ENCODE measurements at places on chromosomes 7 and 10.

GRCh38 chr7:81534446-81534845, 235.4 kb downstream of the HGF start:
- no peak overlapping the region for H3K27ac ChIP-seq
- DNase-seq = no peak
- no peaks in the 10 kb centered on the region for H3K27me3 ChIP-seq
- H3K36me3 ChIP-seq = no peaks in the 10 kb centered on the region

DNA sequence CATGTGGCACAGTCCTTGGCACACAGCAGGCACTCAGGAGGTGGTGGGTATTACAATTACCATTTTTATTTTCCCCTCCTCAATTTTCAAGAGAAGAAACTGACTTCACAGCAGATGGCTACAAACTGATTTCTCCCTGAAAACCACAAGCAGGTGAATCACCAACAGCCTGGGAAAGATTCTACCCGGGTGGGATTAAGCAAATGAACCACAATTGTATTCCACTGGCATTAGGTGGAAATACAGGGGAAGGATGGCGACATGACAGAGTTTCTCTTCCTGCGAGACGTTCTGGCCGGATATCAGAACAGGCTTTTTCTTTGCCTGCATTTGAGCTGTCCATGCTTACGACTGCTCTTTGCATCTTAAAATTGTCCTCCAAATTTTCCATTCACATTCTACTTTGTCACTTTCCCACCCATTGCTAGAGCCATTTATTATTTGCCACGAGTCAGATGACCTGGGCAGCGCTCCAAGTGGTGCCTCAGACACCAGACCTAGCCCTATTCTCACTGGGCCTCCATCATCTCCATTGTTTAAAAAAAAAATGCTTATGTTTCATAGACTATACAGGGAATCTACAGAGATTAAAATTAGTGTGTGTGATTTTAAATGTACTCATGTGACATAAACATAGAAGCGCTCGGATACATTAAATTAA, 4.6 kb downstream of the DENND11 start:
- no peak overlapping the region for H3K27ac ChIP-seq
- H3K4me3 ChIP-seq = no peak overlapping the region
- no peak for DNase-seq

DNA sequence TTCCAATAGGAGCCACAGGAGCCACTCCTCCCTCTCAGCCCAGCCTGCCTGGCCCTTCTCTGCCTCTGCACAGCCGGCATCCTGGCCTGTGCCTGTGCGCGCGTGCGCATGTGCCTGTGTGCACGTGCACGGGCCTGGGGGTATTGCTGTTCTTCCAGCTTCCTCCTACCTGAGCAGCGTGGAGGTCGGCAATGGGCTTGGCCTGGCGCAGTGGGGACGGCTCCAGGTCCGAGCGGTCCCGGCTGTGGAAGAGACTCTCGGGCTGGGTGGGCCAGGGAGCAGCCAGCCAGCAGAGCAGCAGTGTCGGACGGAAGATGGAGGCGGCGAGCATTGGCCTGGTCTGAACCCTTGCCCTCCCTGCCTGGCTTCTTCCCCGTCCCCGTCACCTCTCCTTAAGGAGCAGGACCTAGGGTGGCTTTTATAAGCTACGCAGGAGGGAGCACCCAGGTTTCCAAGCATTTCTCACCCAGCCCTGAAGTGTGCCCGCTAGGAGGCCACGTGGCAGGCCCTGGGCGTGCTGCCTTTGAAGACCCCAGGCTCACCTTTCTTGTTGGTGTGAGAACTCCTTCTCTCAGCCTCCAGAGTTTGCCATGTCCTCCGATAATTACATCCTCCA, at the start of gene MMP21:
MMP21 (minus strand) TSS at position 331 of the 616 bp plus-strand sequence; CDS start at position 331, 0 bp downstream.
- no peak within 1 kb of the TSS for H3K27ac ChIP-seq
- H3K36me3 ChIP-seq = no peaks in the 10 kb centered on the region
- no peaks in the 10 kb centered on the region for H3K27me3 ChIP-seq
- no peaks in the 10 kb centered on the region for H3K4me1 ChIP-seq
- no peak for DNase-seq

- no peak overlapping the region for H3K4me3 ChIP-seq
- peak overlapping the region; percentile 90 for H3K27ac ChIP-seq
- H3K4me1 ChIP-seq = peaks cover 13% of the 10 kb centered on the region
These were observed 455.7 kb upstream of the KLF6 start for GRCh38 chr10:4240608-4241197.

GRCh38 chr10:31770307-31770902, 158.2 kb downstream of the ARHGAP12 start:
- H3K4me1 ChIP-seq = peaks cover 12% of the 10 kb centered on the region
- peak; percentile 52 for DNase-seq
- H3K4me3 ChIP-seq = no peak overlapping the region
- no peaks in the 10 kb centered on the region for H3K36me3 ChIP-seq

GRCh38 chr10:101120884-101121653, 10.0 kb upstream of the TLX1 start:
- H3K27me3 ChIP-seq = peaks cover 83% of the 10 kb centered on the region
- no peak overlapping the region for H3K27ac ChIP-seq
- DNase-seq = peak; percentile 44
- H3K4me1 ChIP-seq = peaks cover 14% of the 10 kb centered on the region

- no peak overlapping the region for H3K4me3 ChIP-seq
- H3K4me1 ChIP-seq = no peaks in the 10 kb centered on the region
- no peaks in the 10 kb centered on the region for H3K36me3 ChIP-seq
- no peak overlapping the region for H3K27ac ChIP-seq
- no peaks in the 10 kb centered on the region for H3K27me3 ChIP-seq
These were observed 2.5 kb downstream of the MCM10 start for GRCh38 chr10:13163859-13164258.

DNA sequence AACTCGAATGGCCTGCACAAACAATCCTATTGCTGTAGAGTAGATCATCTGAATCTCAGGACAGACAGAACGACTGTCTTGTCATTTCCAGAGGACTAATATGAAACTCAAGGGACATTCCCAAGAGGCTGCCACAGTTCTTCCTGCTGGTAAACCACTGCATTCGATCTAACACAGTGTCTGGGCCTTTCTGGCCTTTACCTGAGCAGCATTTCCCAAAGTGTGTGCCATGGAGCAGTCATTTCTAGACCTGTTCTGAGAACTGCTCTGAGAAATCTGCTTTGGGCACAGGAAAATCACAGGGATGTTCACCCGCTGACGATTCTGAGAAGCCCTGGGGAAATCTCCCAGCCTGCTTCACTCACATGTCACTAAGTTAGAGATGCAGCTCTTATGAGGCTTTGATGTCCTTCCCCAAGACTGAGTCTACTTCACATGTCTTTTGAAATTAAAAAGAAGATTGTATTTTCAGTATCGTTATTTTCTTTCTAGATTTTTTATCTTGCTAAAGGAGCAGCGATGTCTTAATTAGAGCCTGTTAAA, 18.4 kb downstream of the GPNMB start:
- no peaks in the 10 kb centered on the region for H3K36me3 ChIP-seq
- no peak for DNase-seq
- no peak overlapping the region for H3K4me3 ChIP-seq
- H3K27me3 ChIP-seq = no peaks in the 10 kb centered on the region

- DNase-seq = peak; percentile 87
- H3K27ac ChIP-seq = no peak overlapping the region
- no peaks in the 10 kb centered on the region for H3K27me3 ChIP-seq
- H3K36me3 ChIP-seq = no peaks in the 10 kb centered on the region
- H3K4me1 ChIP-seq = no peaks in the 10 kb centered on the region
- H3K4me3 ChIP-seq = no peak overlapping the region
These were observed 14.7 kb upstream of the NXPH1 start for GRCh38 chr7:8418629-8419245.

DNA sequence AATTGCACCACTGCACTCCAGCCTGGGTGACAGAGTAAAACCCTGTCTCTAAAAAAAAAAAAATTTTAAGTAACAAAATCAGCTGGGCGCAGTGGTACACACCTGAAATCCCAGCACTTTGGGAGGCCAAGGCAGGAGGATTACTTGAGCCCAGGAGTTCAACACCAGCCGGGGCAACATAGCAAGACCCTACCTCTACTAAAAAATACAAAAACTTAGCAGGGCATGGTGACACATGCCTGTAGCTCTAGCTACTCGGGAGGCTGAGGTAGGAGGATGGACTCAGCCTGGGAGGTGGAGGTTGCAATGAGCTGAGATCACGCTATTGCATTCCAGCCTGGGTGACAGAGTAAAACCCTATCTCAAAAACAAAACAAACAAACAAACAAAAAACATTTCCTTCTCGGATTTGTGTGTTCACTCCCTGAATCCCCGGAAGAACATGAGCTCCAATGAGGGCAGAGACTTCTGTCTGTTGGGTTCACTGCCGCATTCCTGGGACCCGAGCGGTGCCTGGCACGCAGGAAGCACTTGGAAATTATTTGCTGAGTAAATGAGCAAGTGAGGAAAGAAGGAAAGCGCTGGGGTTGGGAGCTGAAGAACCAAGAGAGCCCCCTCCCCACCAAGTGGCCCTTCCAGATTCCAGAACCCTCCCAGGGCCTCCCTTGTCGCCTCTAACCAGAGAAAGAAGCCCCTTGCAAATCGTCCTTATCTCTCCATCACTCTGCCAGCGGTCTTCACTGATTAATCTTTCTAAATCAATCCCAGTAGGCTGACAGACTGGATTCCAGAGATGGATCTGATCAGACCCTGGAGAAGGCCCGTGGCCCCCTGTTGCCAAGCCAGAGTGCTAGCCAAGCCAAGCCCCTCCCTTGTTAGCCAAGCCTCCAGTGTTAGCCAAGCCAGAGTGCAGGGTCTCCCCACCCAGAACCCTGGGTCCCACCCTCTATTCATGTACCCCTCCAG, 6.2 kb downstream of the TNRC18 start:
- peaks cover 24% of the 10 kb centered on the region for H3K4me1 ChIP-seq
- peak; percentile 79 for DNase-seq
- H3K27me3 ChIP-seq = no peaks in the 10 kb centered on the region
- H3K27ac ChIP-seq = peak overlapping the region; percentile 100

GRCh38 chr10:103916876-103917275, 1.1 kb downstream of the STN1 start:
- H3K4me1 ChIP-seq = peaks cover 27% of the 10 kb centered on the region
- peak overlapping the region; percentile 90 for H3K4me3 ChIP-seq
- peak overlapping the region; percentile 98 for H3K27ac ChIP-seq
- no peaks in the 10 kb centered on the region for H3K27me3 ChIP-seq
- no peaks in the 10 kb centered on the region for H3K36me3 ChIP-seq

DNA sequence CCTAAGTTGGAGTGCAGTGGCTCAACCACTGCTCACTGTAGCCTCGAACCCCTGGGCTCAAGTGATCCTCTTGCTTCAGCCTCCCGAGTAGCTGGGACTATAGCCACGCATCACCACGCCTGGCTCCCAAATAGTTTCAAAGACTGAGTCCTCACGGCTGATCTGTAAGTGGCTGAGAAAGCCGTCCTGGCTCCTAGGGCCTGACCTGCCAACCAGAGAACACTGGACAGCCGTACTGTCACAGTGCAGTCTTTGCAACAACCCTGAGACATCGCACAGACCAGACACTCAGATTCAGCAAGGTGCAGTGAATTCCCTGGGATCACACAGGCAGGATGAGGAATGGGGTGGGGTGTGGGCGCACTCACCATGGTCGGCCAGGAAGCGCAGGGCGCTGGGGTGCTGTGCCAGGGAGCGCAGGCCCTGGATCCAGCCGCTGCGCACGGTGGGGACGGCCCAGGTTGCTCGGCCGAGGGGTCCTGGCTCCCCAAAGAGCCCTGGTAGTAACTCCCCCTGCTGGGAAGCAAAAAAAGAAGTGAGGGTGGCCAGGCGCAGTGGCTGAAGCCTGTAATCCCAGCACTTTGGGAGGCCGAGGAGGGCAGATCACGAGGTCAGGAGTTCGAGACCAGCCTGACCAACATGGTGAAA, 10.7 kb downstream of the BRAT1 start:
- no peaks in the 10 kb centered on the region for H3K27me3 ChIP-seq
- H3K36me3 ChIP-seq = no peaks in the 10 kb centered on the region
- H3K4me1 ChIP-seq = no peaks in the 10 kb centered on the region
- no peak overlapping the region for H3K27ac ChIP-seq

DNA sequence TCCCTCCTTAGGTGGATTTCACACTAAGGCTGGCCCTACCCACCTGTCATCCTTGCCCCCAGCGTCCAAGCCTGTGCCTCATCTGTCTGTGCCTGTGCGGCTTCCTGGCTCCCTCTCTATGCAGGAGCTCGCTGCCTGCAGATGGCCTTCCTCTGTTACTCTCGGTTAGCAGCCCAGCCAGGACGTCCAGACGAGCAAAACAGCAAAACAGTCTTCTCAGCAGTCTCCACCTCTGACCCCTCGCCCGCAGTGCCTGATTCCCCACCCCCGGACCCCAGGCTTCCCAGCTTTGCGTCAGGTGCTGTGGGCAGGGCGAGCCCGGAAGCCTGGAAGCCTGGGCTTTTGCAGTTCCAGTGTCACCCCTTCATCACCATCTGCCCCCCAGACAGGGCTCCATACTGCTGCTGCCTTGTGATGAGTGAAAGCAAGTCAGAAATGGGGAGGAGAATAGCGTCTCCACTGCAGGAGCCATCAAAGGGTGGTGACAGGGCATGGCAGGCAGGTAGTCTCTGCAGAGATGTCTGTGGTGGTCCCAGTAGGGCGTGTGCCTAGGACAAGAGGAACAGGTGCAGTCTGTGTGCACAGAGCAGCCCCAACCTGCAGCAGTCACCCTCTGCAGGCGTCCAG, 88.5 kb downstream of the ADCY1 start:
- H3K4me3 ChIP-seq = no peak overlapping the region
- H3K27ac ChIP-seq = no peak overlapping the region
- H3K4me1 ChIP-seq = no peaks in the 10 kb centered on the region

- no peak for DNase-seq
- H3K36me3 ChIP-seq = no peaks in the 10 kb centered on the region
- no peak overlapping the region for H3K4me3 ChIP-seq
- no peaks in the 10 kb centered on the region for H3K4me1 ChIP-seq
These were observed 52.7 kb downstream of the SRPK2 start for GRCh38 chr7:105336009-105336408.

DNA sequence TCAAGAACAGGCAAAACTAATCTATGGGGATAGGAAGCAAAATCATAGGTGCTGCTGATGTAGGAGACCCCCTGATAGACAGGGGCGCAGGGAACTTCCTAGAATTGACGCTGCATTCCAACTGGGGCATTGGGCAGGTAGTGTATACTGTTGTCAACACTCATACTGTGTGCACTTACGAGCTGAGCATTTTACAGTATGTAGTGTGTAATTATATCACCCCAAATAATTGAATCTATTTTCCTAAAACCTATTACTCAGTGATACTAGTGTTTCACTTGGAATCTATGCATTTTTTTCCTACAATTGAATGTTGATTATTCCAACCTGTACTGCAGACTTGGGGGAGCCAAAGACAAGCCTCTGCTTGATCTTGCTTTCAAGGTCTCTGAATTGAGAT, 207.0 kb upstream of the PRKCQ start:
- no peak overlapping the region for H3K4me3 ChIP-seq
- no peaks in the 10 kb centered on the region for H3K36me3 ChIP-seq
- no peaks in the 10 kb centered on the region for H3K27me3 ChIP-seq

Measured in hepatocyte (in vitro differentiated cells).